NCI-H2081 treated with DMSO at 0.1 percent for 48 hours (cell line): ENCODE measurements at places on chromosomes 3 and 15.

GRCh38 chr3:47261301-47261700 is 21.3 kb downstream of the KIF9 start:
- DNase-seq = no peak

- no peak for DNase-seq
Observed at GRCh38 chr3:59277816-59278215, 228.0 kb upstream of the CFAP20DC start.

- DNase-seq = no peak
Observed at GRCh38 chr3:101896083-101896757, 46.9 kb downstream of the NFKBIZ start.

GRCh38 chr15:74316141-74316540 is 51.3 kb downstream of the CYP11A1 start:
- no peak for DNase-seq

DNA sequence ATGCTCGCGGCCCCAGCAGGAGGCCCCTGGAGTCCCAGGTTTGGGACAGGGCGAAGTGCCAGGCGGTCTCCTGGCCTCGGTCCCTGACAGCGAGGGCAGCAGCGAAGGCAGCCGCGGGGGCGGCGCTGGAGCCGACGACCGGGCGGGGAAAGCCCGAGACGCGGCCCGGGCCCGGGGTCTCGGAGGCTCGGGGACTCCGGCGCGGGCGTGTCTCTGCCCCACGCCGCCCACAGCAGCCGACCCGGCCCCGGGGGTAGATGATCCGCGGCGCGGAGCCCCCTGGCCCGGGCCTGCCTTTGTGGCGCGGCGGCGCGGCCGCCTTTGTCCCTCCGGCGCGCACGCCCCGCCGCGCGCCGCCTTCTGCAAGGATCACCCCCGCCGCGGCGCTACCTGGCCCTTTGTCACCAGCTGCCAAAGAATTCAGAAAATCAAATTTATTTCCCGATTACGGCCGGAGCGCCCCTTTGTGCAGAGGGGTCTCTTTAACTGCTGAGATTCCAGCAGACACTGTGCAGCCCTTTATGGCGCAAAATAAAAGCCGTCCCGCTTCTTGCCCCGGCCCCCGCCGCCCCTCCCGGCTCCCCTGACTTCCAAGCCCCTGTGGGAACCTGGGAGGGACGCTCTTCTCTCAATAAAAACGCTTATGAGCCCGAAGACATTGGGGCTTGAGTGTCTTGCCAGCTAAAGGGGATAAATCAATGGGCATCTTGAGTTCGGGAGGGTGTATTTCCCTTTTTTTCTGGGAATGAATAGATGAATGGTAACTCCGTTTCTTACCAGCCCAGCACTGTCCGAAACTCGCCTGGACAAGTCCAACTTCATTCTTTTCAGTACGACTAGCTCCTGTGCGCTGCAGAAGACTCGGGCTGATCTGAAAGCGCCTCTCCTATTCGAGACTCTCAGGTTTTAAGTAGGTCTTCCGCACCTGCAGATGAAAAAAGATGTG is 68.4 kb downstream of the HES1 start:
- peak; percentile 34 for DNase-seq

DNA sequence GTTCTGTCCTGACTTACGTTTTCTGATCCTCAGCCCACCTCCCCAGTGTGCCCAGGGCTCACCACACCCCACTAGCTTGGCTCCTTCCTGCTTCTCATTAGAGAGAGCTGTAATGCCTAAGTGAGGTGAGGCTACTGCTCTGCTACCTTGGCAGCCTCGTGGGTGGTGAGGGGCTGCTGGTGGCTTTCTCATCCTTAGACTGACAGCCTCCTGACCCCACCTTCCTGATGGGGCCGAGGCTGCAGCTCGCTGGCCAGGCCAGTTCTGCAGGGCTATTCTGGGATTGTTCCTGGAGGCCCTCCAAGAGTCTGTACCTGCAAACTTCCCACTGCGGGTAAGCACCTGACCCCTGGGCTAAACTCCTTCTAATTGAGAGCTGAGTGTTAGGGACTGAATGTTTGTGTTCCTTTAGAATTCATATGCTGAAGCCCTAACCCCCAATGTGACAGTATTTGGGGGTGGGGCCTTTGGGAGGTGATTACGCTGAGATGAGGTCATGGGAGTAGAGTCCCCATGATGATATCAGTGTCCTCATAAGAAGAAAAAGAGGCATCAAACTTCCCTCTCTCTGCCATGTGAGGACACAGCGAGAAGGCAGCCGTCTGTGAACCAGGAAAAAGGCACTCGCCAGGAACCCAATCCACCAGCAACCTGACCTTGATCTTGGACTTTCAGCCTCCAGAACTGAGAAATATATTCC is 38.1 kb upstream of the IQSEC1 start:
- no peak for DNase-seq

- DNase-seq = no peak
Observed at GRCh38 chr3:111803123-111803593, 55.9 kb upstream of the PHLDB2 start.

- no peak for DNase-seq
Observed at GRCh38 chr3:158731486-158731885, 771 bp downstream of the RARRES1 start.

- no peak for DNase-seq
Observed at GRCh38 chr3:49668414-49668797, 5.7 kb upstream of the APEH start.

DNA sequence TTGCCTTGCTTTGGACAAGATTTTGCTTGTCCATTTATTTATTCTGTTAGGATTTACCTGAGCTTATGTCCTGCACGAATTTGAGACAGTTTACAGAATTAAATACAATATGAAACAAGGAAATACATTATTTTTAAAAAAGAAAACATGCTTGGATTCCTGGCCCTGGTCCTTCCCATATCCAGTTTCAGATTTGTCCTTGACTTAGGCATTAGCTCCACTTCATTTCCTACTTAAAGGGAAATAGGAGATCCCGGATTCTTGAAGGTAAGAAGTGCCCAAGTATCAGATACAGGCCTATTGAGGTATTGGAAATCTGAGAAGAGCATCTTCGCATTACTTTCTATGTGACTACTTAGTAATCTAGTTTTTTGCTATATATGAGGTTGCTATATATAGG is 672.0 kb downstream of the SI start:
- no peak for DNase-seq

DNA sequence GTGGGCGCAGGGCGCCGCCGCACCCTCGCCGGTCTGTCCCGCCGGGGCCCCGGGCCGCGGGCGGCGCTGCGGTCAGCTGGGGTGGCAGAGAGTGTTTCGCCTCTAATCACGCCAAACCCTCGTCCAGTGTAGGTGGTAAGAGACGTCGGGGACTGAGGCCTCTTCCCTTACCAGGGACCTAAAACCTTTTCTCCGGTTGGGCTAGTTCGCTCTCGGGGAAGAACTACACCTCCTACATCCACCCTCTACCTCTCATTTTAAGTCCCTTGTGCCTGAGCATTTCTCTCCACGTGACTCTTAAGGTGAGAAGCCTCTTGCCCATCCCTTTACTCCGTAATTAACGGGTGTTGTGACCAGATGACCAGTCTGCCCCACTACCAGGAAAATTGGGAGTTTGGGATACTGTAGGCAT is 520 bp downstream of the TMEM42 start:
- no peak for DNase-seq

DNA sequence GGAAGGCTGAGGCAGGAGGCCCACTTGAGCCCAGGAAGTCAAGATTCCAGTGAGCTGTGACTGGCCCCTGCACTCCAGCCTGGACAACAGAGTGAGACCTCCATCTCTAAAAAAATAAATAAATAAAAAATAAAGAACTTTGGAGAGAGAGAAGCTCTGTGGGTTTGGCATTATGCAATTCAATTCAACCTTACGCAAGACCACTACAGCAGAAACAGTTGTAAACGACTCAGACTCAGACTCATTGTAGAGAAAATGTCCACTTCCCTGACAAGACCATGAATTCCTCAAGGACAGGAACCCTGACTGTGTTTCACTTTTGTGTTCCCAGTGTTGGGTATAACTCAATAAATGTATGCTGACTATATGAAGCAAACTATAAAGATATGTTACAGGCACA is 90.3 kb upstream of the C3orf80 start:
- DNase-seq = no peak

DNA sequence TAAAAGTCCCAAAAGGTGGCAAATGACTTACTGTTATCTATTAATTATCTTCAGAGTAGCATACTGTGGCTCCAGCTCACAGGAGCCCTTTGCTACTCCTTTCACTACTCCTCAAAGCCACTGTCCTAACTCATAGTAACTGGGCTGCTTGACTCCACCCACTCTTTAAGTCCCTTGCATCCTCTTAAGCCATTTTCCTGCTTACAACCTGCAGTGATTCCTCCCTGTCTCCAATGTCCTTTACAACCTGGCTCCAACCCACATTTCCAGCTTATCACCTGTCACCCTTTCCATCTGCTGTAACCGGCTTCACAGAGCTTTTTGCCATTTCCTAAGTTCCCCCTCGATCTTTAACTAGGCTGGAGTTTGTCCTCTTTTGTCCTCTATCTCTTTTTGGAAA is 388.1 kb downstream of the FGF12 start:
- no peak for DNase-seq

DNA sequence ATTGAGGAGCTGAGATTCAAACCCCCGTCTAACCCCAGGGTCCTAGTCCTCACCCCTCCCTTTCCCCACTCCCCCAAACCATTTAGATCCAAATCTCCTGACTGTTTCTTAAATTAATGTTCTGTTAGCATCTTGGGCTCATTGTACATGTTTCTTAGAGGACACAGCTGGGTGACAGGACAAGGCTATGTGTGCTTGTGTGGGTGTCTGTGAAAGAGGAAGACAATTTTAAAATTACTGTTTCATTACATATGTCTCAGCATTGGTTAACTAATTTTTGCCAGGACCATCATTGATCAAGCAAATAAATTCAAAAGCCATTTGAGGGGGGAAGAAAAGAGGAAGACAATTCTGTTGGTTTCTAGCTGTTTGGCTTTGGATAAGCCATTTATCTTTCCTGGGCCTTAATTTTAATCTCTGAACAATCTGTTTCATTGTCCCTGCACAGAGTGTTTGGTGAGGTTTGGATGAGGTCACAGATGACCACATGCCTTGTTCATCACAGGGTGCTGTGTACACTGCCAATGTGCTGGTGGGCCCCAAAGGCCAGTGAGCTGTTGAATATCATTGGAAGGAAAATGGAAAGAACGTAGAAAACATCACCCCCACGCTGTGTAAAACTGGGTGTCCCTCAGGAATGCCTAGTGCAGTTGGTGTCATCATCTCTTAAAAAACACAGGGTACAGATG is 51.9 kb downstream of the RPLP1 start:
- no peak for DNase-seq

DNA sequence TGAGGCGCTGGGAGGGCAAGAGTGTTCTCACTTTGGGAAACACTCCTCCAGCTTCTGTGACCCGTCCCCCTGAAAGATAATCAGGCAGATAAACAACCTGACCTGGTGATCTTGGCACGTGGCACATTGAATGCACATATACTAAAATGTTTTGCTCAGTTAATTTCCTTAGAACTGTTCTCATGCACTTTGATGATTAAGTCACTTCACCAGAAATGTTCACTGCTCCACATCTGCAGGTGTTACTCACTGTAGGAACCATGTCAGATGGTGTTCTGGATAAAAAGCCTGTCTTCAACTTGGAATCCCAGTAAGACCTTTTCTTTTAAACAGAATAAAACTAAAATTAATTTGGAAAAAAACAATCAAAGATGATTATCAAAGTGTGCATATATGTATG is 24.6 kb upstream of the NIPA2 start:
- no peak for DNase-seq

- DNase-seq = no peak
Observed at GRCh38 chr15:36917411-36918267, 182.7 kb downstream of the MEIS2 start.

DNA sequence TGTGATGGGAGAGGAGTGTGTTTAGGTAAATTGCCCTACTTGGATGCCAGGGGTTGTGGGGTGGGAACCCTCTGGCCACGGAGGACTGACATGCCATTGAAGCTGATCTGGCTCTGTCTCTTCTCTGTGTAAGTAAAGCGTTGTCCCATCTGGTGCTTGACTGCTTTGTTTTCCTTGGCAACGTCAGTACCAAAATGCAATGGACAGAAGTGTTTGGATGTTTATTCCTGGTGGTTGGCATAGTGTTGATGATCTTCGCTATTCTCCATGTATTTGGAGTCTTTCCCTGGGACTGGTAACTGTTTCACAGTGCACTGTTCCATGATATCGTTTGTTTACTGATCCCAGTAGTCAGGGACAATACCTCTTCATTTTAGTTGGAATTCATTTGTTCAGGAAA is 130.5 kb upstream of the MCTP2 start:
- DNase-seq = no peak

DNA sequence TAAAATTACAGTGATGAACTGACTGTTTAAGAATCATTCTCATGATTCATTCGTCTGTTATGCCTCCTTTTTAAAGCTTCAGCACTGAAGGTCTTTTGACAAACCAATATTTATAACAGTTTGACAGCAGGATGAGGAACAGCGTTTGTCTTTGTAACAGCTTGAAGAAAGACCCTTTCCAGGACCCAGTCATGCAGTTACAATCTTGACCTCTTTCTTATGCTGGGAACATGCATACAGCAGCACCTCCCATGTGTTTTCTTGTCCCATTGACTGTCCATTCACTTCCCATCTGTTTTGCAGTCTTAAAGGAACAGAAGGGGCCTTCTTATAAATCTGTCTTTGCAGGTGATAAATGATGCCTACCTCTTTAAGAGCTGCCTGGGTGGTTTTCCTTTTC is 87.2 kb downstream of the OPA1 start:
- DNase-seq = no peak

DNA sequence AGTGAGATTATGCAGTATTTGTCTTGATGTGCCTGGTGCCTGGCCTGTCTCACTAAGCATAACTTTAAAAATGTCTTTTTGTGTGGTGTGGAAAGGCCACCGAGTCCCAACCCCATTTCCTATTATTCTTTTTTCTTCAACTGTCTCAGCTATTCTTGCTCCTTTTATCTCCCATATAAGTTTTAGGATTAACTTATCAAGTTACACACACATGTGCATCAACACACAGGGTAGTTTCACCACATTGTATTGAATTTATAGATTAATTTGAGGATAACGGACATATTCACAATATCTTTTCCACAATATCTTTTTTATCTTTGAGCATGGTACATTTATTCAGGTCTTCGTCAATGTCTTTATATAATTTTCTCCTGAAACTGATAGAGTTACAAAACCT is 127.6 kb downstream of the RYR3 start:
- no peak for DNase-seq

DNA sequence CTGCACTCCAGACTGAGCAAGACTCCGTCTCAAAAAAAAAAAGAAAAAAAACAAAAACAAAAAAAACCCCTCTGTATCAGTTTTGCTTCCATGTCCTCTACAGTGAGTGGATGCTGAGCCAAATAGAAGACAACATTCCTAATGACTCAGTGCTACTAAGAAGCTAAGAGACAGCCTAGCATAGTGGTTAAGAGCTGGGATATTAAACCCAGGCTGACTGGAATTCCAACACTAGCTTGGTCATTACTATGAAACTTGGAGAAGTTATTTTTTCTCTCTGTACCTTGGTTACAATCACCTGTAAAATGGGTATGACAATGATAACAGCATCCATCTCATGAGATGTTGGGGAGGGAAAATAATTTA is 60.9 kb upstream of the PYGO1 start:
- no peak for DNase-seq

- DNase-seq = no peak
Observed at GRCh38 chr3:152176998-152177397, 91.7 kb upstream of the MBNL1 start.
